ENCODE measurements at places on chromosomes 2 and 18.
A peak's percentile ranks its signal among the peaks of the same experiment; 100 is the strongest.

DNA sequence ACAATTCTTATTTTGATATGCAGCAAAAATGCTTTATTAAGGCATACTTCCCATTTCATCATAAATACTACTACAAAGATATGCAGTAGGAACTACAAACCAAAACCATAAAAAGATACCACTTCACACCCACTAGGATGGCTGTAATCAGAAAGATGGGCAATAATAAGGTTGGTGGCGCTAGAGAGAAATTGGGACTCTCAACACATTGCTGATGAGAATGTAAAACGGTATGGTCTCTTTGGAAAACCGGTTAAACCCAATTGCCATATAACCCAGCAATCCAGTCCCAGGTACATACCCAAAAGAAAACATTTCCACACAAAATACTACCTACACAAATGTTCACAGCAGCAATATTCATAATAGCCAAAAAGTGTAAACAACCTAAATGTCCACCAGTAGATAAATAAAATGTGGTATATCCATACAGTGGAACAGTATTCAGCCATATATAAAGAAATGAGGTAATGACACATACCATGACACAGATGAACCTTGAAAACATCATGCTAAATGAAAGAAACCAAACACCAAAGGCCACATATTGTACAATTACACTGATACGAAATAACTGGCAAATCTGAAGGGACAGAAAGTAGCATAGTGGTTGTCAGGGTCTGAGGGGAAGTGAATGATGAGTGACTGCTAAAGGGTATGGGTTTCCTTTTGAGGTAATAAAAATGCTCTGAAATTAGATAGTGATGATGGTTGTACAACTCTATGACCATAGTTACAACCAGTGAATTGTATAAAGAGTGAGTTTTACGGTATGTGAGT is 12.7 kb downstream of the SP3 start:
- no peak for DNase-seq

DNA sequence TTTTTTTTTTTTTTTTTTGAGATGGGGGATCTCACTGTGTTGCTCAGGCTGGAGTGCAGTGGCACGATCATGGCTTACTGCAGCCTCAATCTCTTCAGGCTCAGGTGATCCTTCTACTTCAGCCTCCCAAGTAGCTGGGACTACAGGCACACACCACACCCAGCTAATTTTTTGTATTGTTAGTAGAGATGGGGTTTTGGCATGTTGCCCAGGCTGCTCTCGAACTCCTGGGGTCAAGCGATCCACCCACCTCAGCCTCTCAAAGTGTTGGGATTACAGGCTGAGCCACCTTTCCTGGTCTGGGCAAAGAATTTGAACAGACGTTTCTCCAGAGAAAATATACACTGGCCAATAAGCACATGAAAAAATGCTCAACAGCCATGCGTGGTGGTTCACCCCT is 2.9 kb upstream of the SNRNP200 start:
- no peak for DNase-seq

DNA sequence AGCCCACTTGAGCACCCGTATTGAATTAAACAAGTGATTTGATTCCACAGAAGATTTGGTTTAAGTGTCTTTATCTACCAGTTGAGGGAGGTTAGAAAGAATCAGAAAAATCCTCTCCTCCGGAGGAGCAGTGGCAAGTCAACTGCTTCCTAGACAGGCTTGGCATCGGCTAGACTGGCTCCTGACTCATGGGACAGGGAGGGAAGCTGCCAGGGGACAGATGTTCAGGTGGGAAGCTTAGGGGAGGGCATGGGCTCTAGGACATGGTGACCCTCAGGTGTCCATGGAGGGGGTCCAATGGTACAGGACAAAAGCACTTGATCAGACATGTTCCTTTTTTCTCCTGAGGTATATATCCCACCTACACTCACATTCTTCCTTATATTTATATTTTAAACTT is 119.3 kb upstream of the IL1R2 start:
- DNase-seq = no peak

- no peak for DNase-seq
Measured at GRCh38 chr18:362311-363290, 94.8 kb upstream of the THOC1 start.

DNA sequence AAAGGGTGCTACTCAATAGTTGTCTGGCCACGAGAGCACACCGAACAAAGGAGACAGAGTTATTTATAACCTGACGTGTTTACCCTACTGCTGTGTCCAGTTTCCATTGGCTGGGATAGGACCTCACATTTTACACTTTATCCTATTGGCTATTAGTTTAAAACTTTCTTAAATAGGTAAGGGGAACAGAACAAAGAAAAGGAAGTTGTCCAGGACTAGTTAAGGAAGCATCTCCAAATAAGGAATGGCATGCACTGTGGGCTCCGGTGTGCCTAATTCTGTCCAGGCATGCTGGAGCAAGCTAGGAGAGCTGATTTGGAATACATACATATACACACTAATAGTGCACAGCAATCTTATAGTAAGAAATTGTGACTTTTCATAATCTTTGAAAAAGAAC is 72.2 kb downstream of the CAB39 start:
- DNase-seq = no peak

DNA sequence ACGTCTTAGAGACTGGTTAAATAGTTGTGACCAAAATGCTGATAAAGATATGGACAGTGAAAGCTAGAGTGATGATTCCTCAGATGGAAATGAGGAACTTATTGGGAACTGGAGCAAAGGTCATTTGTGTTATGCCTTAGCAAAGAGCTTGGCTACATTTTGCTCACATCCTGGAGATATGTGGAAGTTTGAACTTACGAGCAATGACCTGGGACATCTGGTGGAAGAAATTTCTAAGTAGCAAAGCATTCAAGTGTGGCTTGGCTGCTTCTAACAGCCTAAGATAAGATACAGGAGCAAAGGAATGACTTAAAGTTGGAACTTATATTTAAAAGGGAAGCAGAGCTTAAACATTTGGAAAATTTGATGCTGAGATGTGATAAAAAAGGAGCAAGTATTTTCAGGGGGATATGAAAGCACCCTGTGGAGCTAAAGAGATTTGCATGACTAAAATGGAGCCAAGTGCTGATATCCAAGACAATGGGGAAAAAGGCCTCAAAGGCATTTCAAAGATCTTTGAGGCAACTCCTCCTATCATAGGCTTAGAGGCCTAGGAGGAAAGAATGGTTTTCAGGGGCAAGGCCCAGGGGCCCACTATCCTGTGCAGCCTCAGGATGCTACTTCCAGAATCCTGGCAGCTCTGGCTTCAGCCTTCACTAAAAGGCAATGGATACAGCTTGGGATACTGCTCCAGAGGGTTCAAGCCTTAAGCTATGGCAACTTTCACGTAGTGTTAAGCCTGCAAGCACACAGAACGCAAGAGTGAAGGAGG is 124.1 kb upstream of the KLHL14 start:
- no peak for DNase-seq

DNA sequence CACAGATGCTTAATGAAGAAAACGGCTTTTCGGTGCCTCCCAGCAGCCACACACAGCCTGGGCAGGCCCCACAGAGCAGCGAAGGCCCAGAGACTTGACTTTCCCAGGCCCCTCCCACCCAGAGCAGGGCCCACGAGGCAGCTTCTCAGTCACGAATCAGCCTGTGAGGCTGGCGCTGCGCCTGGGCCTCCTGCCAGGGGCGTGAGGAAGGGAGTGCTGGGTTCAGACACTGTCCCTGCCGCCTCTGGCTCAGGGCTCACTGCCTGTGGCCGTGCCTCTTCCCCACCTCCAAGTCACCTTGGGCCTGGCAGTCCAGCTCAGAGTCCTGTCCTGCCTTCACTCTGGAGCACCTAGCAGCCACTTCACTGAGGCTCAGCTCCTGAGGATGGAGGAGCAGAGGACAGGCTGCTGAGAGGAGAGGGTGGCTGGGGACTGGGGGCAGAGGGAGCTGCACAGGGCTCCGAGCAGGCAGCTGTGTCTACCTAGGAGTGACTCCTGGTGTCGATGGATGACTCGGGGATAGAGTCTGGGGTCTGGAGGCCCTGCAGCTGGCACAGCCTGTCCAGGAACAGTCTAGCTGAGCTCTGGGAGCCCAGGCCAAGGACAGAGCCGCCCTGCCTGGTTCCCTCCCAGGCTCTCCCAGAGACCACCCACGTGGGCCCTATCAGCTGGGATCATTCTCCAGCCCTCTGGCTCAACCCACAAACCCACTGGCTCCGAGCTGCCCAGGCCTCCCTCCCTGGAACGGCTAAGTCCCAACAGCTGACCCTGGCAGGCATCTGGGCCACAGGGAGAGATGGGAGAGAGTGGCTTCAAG is 36.4 kb upstream of the FOSL2 start:
- peak; percentile 83 for DNase-seq

- DNase-seq = no peak
Measured at GRCh38 chr18:58228762-58229161, 184.7 kb downstream of the NEDD4L start.

- peak; percentile 64 for DNase-seq
Measured at GRCh38 chr2:54503192-54503591, 47.1 kb downstream of the SPTBN1 start.

DNA sequence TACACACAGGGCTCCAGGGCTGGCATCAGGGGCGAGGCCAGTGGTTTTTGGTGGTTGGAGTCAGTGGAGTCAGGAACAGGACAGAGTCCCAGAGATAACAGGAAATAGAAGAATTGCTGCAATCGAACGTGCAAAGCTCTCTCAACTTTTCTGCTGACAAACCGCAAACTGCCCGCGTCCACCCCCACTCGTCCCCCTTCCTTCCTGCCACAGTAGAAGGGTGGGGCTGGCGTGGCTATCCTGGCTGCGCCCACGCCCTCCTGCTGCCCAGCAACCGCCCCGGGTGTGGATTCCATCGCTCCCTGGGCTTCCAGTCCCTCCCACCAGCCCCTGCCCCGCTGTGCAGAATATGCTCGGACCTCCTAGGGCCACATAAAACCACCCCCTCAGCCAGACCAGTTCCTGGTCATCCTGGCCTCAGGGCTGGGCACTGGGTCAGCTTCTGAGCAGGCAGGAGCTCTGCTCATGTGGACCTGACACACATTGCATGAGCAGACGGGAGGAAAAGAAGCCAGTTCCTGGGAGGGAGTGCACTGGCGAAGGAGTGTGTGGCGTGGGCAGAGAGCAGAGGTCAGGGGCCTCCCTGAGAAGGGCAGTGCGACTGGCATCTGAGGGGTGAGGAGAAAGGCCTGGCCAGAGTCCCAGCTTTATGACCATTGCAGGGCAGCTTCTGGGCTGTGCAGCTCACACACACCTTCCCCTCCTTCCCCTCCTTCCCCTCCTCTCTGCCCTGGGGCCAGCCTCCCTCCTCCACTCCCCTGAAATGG is 85.4 kb upstream of the ATG16L1 start:
- no peak for DNase-seq

DNA sequence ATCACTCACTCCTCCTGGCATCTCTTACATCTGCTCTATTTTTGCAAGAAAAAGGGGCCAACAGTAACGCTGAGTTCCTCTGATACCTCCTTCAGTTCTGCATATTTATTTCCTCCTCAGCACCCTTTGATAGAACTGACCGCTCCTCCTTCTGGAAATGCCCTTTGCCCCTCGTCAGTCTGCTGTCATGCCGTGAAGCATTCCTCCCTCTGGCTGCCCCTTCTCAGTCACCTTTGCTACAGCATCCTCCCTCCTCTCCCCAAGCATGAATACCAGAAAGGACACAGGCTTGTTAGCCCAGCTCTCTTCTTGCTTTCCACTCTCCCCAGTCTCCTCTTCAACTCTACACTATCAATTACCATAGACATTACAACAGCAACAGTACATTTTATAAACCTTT is 135.4 kb downstream of the NBAS start:
- DNase-seq = no peak

GRCh38 chr2:48530033-48530811 is at the start of gene STON1:
STON1 (plus strand) TSS chr2:48530154; CDS start chr2:48580634, 50,480 bp downstream.
- DNase-seq = peak; percentile 39

DNA sequence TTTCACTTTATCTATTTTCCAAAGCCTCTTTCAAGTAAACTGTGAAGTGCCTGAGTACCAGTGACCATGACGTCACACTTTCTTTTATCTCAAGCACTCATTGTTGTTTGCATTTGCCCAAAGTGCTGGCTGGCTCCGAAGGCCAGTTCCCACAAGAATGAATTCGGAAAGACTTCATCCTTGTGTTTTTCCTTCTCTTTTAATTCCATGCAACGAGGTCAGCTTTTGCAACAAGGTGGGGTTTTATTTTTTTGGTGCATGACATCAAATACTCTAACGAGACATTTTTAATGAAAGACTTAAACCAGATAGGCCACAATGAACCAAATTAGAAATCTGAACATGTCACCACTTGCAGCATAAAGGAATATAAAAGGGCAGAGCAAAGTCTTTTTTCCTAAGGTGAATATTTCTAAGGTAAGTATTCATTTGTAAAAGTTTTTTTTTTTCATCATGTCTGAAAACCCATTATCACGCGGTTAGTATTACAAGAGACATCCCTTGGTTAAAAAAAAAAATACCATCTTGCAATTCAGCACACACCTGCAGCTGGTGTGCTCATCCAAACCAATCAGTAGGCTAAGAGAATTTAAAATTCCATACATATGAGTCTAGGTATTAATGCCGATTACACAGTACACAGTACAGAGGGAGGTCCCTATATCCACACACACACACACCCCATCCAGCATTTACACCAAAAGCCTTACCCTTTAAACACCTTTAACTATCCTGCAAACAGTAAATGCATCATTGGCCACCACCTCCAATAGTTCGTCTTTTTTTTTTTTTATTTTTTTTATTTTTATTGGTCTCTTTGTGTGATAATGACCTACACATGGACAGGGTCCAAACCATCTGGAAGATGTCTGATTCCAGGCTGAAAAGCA is 2.3 kb downstream of the ARL4C start:
- no peak for DNase-seq

DNA sequence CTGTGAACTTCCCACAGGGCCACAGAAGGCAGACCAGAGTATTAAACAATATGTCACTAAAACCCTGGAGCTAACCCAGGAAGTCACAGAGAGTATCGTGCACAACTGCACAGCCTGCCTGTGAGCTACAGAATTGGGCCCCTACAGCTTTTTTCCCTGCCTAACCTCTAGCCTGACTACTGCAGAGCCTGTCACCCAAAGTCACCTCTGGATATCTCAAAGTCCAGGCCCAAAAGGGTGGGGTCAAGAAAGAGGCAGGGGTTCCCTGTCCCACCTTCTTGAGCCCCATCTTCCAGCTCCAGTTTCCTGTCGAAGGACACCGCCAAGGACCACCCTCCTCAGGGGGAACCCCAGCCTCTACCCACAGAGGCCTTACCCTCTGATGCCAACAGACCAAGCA is 13.5 kb downstream of the GAD1 start:
- DNase-seq = no peak

DNA sequence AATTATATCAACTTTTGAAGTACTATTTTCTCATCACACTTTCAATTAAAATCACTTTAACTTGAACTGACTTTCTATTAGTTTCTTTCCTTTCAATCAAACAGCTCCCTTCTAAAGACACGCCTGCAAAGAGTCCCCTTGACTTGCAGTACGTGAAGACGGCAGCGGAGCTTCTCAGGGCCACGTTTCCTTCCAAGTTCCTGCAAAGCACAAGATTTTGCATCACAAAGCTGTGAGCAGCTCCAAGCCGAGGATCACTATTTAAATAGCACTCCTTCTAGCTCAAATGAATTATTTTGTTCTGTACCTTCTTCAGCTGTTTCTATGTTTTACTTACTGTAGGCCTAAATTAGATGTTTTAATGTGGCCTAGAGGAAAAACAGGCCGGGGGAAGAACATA is 30.8 kb downstream of the SH3YL1 start:
- no peak for DNase-seq

GRCh38 chr2:174335254-174335987 is 667 bp downstream of the SP9 start:
- no peak for DNase-seq

- peak; percentile 34 for DNase-seq
Measured at GRCh38 chr2:168025487-168026202, 221.8 kb downstream of the STK39 start.

- no peak for DNase-seq
Measured at GRCh38 chr2:9010866-9011265, 7.4 kb upstream of the MBOAT2 start.

GRCh38 chr2:16321872-16322271 is 343.8 kb downstream of the CYRIA start:
- no peak for DNase-seq

Measured in hematopoietic multipotent progenitor cell (in vitro differentiated cells).